Panc1 (cell line): ENCODE measurements at places on chromosomes 3 and 15.

GRCh38 chr3:172194702-172195406 is 155.5 kb downstream of the FNDC3B start:
- DNase-seq: no peak

DNA sequence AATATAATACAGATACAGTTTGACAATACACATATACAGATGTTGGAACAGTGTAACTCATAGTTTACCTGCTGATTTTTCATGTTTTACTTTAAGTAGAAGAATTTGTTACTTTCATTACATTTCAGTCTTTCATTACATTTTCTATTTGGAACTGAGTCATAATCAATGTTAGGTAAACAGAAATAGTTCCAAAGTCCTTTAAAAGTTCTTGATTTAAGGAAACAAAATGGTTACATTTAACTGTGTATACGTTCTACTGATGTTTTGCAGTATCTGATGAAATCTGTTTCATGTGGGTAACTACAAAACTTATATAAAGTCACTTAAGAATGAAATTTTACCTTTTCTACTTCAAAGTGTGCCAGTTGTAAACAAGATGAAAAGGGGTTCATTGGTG is 721.2 kb downstream of the NAALADL2 start:
- DNase-seq: no peak

DNA sequence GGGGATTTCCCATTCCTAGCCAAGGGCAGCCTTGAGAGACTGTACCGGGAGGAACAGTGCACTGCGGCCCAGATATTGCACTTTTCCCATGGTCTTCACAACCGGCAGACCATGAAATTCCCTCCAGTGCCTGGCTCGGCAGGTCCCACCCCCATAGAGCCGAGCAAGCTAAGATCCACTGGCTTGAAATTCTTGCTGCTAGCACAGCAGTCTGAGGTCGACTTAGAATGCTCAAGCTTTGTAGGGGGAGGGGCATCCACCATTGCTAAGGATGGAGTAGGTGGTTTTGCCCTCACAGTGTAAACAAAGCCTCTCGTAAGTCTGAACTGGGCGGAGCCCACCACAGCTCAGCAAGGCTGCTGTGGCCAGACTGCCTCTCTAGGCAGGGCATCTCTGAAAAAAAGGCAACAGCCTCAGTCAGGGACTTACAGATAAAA is 156.3 kb downstream of the FRMD5 start:
- DNase-seq: no peak

DNA sequence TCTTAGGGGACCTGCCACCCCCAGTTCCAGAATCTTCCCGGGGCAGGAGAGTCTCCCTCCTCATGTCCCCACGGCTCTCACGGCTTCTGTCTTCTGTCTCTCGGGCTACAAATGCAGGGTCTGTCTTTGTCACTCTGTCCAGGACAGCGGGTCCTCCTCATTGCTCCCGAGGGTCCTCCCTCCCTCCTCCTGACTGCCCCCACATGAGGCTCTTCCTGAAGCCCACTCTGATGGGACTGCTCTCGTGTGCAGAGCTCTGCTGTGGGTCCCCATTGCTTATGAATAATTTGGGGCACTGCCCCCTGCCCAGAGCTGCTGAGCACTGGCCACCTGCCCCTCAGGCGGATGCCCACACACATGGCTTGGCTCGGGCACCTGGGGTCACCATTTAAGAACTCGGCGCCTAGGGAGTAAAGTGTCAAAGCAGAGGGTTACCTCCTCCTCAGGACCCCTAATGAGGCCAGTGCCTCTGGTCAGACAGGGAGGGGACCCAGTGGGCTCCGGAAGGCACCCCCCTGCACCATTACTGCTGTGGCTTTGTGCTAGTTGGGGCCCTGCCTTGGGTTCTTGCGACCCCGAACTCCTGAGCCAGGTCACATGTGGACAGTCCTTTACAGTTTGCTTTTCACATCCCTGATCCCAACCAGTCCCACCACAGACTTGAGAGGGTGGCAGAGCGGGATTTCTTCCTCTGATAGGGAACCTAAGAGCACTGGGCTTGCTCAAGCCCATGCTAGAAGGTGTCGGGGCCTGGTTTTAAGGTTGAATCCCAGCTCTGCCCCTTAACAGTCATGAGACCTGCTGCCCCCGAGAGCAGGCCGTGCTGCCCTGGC is 22.1 kb downstream of the HDAC11 start:
- no peak for DNase-seq

GRCh38 chr15:62992302-62992701 is 50.2 kb upstream of the TPM1 start:
- DNase-seq: no peak
